ENCODE measurements at places on chromosomes 12 and 14.

DNA sequence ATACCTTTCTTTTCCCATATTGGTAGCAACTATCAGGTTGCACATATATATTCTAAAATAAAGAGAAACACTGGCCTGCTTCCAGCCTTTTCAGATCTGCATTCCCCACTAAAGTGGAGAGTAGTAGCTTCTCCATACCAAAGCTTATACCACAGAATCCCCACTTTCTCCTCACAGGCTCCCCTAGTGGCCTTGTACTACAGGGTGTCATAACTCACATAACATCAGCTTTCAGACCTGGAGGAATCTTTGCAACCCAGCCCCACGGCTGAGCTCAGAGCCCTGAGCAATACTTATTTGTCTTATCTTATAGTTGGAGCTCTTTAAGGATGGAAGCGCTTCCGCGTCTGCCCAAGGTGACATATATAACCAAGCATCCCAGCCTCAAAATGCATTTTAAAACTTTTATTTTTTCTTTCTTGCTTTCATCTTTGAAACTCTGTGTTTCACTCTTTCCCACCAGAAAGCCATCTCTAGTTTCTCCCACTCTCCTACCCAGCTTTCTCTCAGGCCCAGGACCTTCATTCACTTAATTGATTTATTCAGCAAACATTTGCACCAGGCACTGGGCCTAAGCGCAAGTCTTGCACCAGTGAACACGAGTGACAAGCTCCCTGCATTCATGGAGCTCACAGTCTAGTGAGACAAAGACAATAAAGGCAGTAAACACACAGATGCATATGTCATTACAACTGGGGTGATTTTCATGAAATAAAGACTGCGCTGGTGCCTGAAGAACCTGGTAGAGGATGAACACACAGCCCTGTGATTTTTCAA is 254.7 kb downstream of the IPO8 start:
- no peak for DNase-seq

DNA sequence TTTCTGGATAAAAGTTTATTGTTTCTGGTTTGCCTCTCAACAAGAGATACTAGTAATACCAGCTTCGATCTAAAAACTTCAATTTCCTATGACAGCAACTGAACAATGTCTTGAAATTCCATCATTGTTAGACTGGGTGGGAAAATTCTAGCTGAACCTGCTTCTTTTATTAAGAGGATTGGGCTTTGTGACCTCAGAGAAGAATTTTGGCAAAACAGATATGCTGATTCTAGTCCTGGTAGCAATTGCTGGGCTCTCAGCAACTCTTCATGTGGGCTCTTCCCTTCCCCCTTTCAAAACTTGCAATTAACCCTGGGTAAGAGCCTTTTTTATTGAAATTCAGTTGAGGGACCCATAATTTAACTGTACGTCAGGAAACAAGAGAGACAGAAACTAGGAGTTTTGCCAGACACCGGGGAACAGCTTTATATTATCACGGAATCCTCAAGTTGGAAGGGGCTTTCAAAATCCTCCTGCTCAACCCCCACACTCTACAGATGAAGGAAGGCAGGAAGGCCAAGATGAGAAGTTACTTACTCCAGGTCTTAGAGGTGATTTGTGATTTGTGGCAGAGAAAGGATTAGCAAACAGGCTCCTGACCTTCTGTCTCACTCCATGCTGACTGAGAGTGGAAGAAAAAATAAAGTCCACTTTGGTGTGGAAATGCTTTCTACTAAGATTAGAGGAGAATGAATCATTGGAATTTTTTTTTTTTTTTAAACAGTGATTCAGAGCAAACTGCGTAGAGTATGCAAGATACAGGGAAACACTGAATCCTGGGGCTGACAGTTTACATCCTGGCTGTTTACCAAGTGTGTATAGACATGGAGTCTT is 239.0 kb upstream of the ATP2B1 start:
- DNase-seq = no peak

DNA sequence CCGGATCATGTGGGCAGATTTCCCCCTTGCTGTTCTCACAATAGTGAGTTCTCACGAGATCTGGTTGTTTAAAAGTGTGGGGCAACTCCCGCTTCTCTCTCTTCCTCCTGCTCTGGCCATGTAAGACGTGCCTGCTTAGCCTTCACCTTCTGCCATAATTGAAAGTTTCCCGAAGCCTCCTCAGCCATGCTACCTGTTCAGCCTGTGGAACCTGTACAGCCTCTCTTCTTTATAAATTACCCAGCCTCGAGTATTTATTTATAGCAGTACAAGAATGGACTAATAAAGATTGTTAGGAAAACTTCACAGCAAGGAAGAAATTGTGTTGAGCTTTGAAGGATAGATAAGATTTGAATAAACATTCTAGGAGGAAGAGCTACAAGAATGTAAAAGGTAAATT is 52.1 kb downstream of the KDM5A start:
- DNase-seq = no peak

DNA sequence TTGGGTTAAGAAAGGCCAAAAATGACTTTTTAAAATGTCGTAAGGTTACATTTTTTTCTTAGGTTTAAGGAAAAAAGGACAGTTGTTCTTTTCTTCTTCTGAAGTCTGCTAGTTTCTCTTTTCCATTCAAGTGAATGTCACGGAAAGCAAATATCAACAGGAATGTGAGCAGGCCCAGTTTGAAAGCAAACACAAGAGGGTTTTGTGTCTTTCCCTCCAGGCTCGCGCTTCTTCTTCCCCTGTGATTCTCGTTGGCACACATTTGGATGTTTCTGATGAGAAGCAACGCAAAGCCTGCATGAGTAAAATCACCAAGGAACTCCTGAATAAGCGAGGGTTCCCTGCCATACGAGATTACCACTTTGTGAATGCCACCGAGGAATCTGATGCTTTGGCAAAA is 85.4 kb downstream of the LRRK2 start:
- DNase-seq = no peak

GRCh38 chr12:4431866-4432265 is 13.7 kb downstream of the FGF6 start:
- DNase-seq = no peak
